ENCODE measurements at places on chromosomes 11 and 22.
A peak's percentile ranks its signal among the peaks of the same experiment; 100 is the strongest.

GRCh38 chr11:45025716-45026492, 75.2 kb upstream of the TP53I11 start:
- DNase-seq = peak; percentile 11

DNA sequence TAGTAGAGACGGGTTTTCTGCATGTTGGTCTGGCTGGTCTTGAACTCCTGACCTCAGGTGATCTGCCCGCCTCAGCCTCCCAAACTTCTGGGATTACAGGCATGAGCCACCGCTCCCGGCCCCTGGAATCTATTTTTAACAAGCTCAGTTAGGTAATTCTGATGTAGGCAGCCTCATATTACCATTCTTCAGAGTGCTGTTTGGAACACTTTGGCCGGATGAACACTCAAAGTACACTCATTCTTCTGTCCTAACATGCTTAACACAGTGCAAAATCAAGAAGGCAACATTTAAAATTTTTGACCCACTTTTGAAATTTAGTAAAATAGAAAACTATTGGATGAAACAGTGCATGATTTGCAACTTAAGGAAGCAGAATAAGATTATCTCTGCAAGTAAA, 586.7 kb upstream of the CHORDC1 start:
- no peak for DNase-seq

GRCh38 chr11:122743949-122744348, 88.4 kb downstream of the UBASH3B start:
- no peak for DNase-seq

- DNase-seq = no peak
These were observed 52.4 kb upstream of the ARFGAP3 start for GRCh38 chr22:42909363-42910058.

- DNase-seq = no peak
These were observed 10.8 kb upstream of the RAC2 start for GRCh38 chr22:37254867-37255233.

DNA sequence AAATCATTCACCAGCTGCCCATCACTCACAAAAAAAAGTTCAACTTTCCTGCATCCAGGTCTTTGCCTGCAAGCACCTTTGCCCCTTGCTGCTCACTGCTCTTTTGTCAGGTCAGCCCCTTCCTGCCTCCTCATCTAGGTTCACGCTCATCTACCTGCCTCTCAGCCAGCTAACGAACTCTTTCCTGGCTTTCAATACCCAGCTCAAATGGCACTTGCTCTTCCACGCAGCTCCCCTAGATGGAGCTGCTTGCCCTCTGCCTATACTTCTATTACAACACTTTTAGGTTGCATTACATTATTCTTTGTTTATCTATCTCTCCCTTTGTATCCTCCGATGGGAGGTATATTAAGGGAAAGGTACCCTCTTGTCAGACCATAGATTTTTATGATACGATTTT, 78.9 kb upstream of the TBCEL start:
- DNase-seq = no peak

GRCh38 chr22:22558071-22558971, 744 bp downstream of the PRAME start:
- no peak for DNase-seq

DNA sequence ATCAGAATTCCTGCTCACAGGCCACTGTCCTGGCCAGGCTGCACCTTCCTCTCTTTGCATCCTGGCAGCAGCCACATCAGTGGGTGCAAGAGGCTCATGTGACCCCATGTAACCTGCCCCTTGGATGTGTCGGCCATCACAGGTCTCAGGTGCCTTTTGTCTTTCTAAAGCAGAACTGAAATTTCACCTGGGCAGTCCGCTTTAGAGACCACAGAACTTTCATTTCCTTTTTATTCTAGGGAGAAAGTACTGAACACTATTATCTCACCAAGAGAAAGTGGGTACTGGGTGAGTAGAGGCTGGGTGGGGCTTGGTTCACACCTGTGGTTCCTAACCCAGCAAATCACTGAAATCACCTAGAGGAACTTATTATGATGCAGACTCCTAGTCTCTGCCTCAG, 51.7 kb upstream of the NUP160 start:
- no peak for DNase-seq

- DNase-seq = no peak
These were observed 13.0 kb upstream of the CHRM4 start for GRCh38 chr11:46404476-46405017.

DNA sequence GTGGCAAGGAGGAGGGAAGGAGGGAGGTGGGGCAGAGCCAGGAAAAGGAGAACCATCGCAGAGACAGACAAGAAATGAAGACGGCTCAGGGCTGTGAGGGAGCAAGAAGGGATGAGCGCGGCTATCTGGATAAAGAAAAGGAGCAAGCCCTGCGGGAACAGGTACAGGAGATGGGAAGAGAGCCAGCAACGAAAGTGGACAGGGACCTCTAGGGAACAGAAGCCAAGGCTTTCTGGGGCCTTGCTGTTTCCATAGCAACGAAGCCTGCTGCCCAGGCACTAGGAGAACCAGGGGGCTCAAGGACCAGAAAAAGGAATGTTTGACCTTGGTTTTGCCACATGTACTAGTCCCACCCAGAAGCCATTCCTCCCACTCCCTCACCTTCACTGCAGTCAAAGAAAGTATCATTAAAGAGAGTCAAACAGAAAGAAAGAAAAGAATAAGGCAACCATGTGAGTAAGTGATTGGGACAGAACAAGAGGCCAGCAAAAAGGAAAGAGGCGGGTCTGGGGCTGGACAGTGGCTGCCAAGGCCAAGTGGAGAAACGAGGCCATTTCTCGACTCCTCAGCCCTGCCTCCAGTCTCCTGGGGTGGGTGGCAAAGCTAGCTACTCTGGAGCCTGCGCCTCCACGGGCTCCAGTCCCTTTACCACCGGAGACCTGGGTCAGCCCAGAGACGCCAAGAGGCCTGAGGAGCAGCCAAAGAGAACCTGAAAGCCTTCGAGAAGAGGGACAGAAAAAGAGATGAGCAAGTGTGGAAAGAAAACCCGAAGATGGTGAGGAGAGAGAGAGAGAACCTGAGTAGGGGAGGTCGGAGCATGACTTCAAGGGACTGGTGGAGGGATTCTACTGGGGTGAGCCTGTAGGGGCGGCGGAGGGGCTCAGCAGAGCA, 35.1 kb downstream of the NRXN2 start:
- DNase-seq = no peak

- DNase-seq = no peak
These were observed 164.6 kb upstream of the PDGFD start for GRCh38 chr11:104328512-104328907.

DNA sequence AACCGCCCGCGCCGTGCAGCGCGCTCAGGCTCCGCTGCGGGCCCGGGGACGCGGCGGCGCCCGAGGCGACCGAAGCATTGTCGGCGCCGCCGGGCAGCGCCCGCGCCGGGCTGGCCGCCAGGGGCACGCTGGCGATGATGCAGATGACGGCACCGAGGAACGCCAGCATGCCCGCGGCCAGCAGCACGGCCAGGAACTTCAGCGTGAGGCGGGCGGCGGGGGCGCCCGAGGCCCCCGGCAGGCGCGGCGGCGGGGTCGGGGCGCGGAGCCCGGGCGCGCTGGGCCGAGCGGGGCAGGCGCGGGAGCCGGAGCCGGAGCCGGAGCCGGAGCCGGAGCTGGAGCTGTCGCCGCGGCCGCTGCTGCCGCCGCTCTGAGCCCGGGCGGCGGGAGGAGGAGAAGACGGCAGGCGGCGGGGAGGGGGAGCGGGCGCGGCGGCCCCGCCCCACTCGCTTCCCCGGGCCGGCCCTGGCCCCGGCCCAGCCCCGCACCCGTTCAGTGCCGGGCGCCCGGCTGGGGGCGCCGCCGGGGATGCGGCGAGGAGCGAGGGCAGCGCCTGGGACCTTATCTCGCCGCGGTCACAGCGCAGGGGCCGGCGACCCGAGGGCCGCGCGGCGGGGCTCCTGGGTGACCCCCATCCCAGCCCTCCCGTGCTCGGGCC, at the start of gene NPTXR:
TSS of gene NPTXR (minus strand) at position 372 of the 658 bp plus-strand sequence.
- no peak for DNase-seq

GRCh38 chr11:69878927-69879728, 59.9 kb upstream of the FGF3 start:
- DNase-seq = no peak

- DNase-seq = no peak
These were observed 126.1 kb upstream of the TEAD1 start for GRCh38 chr11:12547953-12548650.

GRCh38 chr11:76724171-76724768, 53.7 kb upstream of the LRRC32 start:
- no peak for DNase-seq

DNA sequence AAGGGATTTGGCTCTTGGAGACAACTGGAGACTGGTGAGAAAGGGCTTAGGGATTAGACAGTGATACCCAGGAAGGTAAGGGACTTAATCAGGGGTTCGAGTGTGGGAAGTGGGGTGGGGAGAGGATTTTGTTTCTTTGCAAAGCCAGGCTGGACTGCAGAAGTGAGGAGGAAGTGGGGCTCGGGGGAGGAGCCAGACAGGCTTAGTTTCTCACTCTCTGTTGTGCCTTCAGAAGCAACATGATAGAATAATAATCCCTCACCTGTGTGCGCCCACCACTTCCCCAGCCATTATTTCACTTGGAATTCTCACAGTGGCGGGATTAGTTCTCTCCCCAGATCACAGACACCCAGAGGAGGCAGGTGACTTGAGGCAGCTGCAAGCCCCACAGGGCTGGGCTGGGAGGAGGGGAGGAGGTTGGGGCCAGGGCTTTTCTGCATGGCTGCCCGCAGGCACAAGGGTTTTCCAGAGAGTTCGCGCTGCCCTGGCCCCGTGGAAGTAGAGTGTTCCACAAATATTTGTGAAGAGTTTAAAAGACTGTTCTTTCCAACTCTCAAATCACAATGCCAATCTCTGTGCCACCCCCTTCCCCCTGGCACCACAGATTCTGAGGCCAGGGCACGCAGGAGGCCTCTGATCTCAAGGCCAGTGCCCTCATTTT, 4.0 kb upstream of the SEC14L2 start:
- DNase-seq = no peak

DNA sequence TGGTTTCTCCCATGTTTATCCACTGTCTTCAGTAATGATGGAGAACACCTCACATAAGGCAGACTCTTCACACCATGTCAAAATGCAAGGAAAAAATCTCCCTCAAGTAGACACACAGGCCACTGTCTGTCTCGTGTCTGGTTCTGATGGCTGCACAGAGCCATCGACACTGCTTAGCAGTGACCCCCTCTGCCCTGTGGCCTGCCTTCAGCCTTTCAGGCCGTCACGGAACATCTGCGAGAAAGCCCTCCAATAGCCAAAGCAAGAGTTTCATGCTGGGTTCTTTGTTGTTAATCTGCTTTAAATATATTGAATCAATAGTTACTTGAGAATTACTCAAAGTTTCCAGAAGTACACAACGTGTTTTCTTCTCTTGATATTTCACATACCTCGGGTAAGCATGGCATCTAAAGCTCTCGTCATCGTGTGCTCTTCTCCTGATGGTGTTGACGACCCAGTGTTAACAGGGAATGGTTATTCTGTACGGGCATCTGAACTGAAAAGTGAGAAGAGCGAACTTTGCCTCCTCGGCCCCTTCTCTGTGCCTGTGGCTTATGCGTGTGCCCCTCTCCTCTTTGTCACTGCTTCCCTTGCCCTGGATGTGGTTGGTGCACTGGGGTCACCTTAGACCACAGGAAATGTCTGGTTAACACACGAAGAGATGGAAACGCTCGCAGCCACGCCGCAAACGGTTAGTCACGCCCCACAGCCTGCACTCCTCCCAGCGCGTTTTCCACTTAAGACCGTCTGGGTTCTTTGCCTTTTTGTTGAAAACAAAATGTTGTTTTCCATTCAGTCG, 33.4 kb upstream of the CTTN start:
- no peak for DNase-seq

GRCh38 chr11:122214567-122214966, 98.6 kb upstream of the BLID start:
- DNase-seq = no peak

- no peak for DNase-seq
These were observed 57.5 kb upstream of the THY1 start for GRCh38 chr11:119480380-119481020.

GRCh38 chr11:126469311-126469710, 113.8 kb downstream of the ST3GAL4 start:
- no peak for DNase-seq

- DNase-seq = peak; percentile 86
These were observed 3.0 kb upstream of the ANKK1 start for GRCh38 chr11:113384551-113384950.

GRCh38 chr11:65782816-65783228, 2.0 kb upstream of the AP5B1 start:
- DNase-seq = no peak

- DNase-seq = no peak
These were observed 64.2 kb upstream of the KCNQ1OT1 start for GRCh38 chr11:2763984-2764383.

DNA sequence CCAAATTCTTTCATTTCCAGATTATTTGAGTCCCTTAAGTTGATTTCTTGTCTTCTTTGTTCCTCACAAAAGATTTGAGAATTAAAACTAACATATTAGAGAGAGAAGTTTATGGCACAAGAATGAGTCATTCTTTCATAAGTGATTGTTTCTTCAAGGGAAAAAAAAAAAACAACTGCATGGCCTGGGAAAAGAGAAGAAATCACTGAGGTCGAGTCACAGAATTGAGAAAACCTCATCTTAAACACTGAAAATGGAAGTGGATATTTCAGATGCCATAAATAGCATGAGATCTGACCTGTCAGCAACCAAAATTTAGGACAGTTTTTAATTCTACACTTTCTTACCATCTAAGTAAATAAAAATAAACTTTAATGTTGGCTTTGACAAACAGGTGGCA, 87.2 kb downstream of the CWF19L2 start:
- DNase-seq = peak; percentile 5

DNA sequence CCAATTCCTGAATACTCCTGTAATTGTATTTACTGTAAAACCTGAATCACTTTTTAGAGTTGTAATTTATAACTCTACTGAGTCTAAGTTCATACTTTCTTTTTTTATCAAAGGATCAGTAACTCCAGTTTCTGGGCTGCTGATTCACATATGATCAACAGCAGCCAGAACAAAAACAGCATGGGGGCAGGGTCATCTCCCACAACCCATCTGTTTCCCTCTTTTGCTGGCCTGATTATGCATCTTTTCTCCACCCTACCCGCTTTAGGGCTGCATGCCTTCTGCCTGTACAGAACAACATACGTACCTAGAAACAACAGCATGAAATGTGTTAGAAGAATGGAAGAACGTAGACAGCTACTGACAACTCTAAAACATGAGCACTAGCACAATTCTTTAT, 76.0 kb downstream of the MRTFA start:
- no peak for DNase-seq

GRCh38 chr11:125874556-125875124, 12.8 kb upstream of the HYLS1 start:
- peak; percentile 39 for DNase-seq

- DNase-seq = no peak
These were observed 29.8 kb downstream of the PIK3IP1 start for GRCh38 chr22:31262312-31263133.

- DNase-seq = no peak
These were observed 1595.5 kb upstream of the TENM4 start for GRCh38 chr11:81036168-81036870.

DNA sequence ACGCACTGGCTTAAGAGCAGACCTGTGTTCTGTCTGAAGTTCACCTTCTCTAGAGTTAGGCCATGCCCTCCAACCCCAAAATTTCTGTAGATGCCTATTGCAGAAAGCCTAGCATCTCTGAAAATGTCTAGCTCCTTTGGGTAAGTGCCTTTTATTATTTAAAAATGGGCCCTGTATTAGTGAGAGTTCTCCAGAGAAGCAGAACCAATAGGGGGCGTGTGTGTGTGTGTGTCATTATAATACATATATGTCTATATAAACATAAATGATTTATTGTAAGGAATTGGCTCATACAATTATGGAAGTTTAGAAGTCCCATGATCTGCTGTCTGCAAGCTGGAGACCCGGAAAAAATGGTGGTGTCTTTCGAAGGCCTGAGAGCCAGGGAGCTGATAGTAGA, 144.7 kb downstream of the TTC17 start:
- no peak for DNase-seq

Measured in NCI-H226 (cell line).